ENCODE measurements at places on chromosomes 11 and 22.

DNA sequence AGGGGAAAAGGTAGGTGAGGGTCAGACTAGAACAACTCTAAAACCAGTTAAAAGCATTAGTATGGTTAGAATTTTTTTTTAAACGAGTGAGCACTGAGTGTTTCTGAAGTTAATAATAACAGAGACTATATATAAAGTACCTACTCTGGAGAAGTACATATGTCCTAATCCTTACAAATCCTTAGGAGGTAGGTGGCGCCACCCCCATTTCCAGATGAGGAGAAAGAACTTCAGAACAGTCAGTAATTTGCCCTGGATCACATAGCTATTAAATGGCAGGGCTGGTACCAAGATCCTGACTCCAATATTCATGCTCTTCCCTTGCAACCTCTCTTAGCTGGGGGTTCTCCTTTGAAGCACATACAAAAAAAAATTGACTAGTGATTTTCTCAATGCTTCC, 80.5 kb downstream of the CLPB start:
- DNase-seq, result peak; percentile 16

DNA sequence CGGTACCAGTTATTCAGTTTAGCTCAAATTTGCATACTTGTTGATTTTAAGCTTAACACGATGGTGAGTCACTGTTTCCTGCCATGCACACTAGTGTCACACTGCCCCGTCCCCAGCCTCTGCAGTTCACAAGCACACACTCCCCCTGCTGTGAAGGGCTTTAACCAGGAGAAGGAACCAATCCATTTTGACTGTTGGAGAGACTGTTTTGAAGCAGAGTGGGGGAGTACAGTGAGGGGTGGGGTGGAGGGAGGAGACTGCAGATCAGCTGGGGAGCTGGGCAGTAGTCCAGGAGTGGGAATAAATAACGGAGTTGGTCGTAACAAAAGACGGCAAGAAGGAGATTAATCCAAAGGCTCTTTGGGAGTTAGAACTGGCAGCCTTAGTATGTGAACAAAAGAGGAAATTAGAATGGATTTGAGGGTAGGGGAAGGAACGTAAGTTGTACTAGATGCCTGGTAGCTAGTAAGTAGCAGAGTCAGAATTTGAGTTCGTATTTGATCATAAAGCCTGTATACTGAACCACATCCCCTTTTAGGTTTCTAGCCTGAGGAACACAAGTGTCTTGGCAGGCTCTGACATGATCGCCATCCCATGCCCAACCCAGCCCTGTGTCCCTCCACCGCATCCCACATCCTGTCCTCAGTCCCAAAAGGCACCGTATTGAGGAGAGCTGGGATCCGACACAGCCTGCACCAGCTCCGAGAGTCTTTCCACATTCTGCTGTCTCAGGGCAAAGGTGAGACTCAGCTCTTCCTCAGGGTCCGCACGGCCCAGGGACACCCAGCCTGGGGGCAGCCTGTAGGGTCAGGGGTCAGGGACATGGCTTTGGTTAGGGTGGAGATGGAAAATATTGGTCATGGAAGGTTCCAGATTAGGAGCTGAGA, 862 bp downstream of the TPP1 start:
- no peak for DNase-seq

DNA sequence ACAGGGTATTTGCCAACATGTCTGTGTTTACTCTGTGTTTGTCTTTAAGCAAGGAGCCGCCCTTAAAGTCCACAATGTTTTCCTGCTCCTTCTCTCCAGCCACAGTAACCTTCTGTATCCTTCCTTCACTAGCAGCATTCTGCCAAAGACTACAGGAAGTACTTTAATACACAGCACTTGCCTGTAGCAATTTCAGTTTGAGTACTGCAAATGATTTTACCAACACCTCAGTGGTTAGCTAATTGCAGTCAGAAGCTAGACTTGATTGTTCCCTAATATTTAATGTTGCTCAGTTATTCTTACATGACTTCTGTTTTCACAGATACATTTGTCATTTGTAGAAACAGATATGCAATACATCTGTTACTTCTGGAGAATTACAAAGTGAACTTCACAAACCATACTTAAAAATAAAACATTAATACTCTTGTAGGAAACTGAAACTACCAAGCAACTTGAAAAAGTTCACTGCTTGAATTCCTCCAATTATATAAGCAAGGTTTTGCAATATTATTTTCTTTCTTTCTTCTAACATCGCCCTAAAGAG, 69.1 kb downstream of the FCHSD2 start:
- DNase-seq, result no peak

GRCh38 chr22:47394504-47395440, 632.3 kb downstream of the TBC1D22A start:
- no peak for DNase-seq

DNA sequence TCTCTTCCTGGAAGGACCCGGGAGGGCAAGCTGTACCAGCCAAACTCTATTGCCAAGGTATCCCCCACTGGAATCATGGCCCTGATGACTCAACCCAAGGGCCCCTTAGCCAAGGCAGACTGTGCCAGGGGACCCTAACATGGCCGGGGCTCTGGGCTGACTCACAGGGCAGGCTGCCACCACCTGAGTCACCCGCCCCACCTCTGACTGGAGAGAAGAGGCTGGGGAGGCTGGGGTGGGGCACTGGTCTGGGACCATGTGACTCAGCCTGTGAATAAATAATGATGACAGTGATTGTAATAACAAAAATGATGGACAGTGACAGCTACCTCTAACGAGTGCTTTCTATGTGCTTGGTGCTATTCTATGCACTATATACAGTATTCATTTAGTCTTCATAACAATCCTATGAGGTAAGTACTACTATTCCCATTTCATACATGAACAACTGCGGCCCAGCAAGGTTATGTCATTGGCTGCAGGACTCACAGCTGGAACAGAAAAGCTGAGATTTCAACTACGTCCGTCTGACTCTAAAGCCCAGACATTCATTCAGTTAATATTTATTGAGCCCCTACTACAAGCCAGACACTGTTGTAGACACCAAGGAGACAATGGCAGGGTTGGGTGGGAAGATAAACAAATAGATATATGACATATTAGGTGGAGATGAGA, 84.2 kb downstream of the FBXO7 start:
- no peak for DNase-seq

GRCh38 chr11:85965202-85965601, 103.7 kb downstream of the PICALM start:
- DNase-seq, result no peak

DNA sequence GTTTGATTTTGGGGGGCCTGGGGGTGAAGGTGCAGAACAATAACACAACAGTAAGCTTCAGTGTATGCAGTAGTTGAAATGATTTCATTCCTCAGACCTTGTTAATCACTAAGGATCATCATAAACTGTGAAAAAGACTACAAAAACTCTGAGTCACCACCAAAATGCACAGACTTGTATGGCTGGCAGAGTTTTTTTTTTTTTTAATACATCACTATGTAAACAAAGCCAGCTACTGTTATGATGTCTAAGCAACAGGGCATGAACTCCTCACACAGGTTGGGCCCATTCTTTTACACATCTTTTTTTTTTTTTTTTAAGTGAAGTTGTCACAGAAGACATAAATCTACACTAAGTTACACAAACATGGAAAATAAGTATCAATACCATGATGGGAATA, 311.9 kb downstream of the GUCY1A2 start:
- DNase-seq, result no peak

DNA sequence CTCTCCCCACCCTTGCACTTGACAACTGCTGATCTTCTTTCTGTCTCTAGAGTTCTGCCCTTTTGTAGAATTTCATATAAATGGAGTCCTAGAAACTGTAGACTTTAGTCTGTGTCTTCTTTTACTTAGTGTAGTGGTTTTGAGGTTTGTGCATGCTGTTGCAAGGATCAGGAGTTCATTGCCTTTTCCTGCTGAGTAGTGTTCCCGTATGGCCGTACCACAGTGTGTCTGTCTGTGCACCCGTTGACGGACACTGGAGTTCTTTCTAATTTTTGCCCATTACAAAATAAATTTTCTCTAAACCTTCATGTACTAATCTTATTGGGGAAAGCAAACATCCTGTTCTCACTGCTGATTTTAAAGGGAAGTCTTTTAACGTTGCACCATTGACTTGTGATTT, 138.1 kb downstream of the TBC1D22A start:
- no peak for DNase-seq

DNA sequence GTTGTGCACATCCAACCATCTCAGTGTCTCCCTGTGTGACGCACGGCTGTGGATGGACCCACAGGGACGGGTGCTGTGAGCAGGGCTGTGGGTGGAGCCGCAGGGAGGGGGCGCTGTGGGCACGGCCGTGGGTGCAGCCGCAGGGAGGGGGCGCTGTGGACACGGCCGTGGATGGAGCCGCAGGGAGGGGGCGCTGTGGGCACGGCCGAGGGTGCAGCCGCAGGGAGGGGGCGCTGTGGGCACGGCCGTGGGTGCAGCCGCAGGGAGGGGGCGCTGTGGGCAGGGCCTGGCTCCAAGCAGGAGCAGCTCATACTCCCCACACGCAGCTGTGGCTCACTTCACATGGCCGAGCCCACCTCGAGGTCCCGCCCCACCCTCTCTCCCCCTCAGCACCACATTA, 6.0 kb upstream of the MAPK11 start:
- DNase-seq, result peak; percentile 52

DNA sequence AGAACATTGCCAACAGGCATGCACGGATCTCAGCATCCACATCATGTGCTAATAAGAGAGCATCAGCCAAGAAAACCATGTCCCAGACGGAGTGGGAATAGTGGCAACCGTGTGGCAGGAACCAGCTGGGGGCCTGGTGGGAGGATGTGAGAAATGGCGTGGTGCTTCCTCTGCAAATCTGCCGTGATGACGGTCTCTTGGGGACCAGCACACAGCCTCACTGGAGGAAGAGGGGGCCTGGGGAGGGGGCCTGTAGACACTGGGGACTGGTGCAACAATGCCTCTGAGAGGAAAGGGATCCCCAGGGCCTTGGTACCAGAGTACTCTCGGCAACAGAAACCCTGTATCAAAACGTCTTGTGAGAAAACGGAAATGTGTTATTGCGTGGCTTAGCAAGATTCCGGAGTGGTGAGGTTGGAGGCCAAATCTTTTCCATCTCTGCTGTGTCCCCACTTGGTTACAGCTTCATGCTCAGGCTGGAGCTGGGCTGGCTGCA, 154.3 kb upstream of the TBCEL start:
- DNase-seq, result no peak

DNA sequence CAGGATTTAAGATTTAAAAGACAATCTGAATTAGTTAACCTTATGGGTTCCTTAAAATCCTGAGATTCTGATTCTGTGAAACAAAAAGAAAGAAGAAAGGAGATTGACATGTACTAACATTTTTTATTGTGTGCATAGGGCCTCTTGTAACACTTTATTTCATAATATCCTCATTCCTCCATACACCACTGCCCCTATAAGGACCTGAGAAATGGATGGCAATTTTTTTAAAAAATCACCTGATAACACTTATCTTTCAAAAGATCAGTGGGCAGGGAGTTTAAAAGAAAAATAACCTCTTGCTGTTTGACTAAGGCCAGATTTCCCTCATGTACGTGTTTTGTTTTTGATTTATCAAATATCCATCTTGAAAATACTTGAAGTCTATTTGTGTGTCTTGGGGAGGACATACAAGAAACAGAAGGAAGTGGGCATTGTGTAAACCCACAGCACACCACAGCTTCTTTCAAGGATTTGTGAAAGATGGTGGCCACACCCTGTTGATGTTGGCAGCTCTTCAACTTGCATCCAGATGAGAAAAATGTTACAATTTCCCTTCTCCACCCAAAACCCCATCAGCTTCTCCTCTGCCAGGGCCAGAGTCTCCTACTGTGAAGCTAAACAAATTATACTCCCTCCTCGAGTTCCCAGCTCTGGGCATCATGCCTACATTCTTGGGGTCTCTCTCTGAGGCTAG, 35.0 kb upstream of the MPEG1 start:
- DNase-seq, result no peak

DNA sequence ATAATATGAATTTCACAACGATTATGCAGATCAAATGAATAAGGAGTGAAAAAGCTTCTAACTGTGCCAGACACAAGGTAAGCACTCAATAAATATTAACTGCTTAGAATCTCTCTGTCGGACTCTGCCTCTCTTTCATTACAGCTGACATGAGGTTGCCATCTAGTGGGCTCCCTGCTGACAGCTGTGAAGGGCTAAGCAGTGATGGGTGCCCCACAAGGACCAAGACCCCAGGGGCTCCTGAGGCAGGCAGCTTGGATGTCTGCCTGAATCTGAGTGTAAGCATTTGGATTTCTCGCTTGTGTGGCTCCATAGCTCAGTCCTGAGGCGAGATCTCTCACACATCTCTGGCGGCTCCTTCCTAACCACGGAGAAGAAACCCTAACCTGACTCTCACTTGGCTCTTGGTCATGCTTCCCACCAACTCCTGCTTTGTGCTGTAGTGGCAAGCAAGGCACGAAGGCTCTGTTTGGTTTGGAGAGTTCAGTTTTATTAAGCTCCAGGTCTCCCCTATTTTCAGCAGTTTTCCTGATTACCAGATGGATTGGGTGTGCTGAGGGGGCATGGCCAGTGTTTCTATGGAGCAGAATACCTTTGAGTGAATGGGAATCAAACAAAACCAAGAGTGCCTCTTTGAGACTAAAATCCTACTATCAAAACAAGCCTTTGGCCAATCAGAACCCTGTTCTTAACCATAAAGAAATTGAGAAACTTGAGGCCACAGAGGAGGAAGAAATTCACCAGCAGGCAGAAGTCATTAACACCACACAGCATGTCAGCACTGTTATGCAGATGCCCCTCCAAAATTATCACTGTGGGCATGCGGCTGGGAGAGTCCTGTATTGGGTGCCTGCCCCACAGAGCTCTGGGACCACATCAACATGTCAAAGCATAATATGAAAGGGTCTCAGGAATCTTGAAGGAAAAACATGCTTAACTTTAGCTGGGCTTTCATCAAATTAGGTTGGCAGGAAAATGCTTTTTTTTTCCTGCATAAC, 152.8 kb upstream of the NTM start:
- peak; percentile 26 for DNase-seq

GRCh38 chr11:69067200-69067599, 18.5 kb downstream of the TPCN2 start:
- DNase-seq, result no peak

DNA sequence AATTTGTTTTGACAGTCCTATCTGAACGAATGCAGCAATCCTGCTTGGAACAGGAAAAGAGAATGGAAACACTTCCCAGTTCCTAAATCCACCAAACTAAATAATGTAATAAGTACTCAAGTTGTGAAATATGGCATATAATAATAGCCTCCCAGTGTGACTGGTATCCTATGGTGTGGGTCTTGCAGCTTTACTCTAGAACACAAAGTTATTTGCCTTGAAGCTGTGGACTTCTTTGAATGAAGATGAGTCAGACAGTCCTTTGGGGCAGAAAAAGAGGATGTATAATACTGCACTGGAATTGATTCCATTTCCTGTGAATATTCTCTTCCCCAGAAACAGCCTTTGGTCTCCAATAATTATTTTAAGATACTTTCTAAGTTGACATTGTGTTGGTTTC, 887.0 kb downstream of the KCNA4 start:
- no peak for DNase-seq

GRCh38 chr11:26947379-26947844, 46.5 kb upstream of the FIBIN start:
- DNase-seq, result no peak
